ENCODE measurements at places on chromosomes 5 and 9. TPM values are rescaled to one million over a fixed set of nuclear protein-coding genes. Genes with fewer than 3 reads are reported as not detected.

TAF11L5 gene
- total RNA-seq: not detected

GARNL3 gene
- 46.9 TPM for total RNA-seq

PCDHB2 gene
- 2.3 TPM for total RNA-seq

GRCh38 chr9:100101608-100102007, 2.6 kb downstream of the INVS start:
- H3K27ac ChIP-seq: no peak overlapping the region
- no peak for DNase-seq
- H3K4me3 ChIP-seq: no peak overlapping the region

DNA sequence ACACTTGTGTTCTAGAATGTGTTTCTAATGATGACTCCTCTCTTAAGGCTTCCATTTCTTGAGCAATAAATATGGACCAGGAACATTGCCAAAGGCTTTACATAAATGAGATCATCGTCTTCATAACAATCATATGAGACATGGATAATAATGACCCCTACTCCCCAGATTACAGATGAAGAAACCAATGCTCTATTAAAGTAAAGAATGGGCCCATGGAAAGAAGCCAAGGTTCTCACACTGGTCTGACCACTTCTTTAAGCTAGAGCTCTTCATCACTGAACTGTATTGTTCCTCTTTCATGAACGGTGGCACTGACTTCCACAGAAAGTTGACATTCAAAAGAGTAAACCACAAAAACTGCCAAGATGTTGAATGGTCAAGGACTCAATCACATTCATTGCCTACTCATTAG, 65.3 kb downstream of the MARCHF3 start:
- no peaks in the 10 kb centered on the region for H3K36me3 ChIP-seq
- no peak overlapping the region for H3K4me3 ChIP-seq
- H3K27ac ChIP-seq: no peak overlapping the region
- no peak for DNase-seq
- H3K4me1 ChIP-seq: peaks cover 4% of the 10 kb centered on the region
- no peaks in the 10 kb centered on the region for H3K27me3 ChIP-seq
